ENCODE measurements at places on chromosomes 4 and X. TPM values are rescaled to one million over a fixed set of nuclear protein-coding genes. Genes with fewer than 3 reads are reported as not detected.

PLXNB3 gene
- total RNA-seq = 3.9 TPM

PDGFC gene
- 2.3 TPM for total RNA-seq

SEPTIN6 gene
- 10.8 TPM for total RNA-seq

DCAF12L2 gene
- 0.06 TPM for total RNA-seq

PTPN13 gene
- total RNA-seq = 3.7 TPM

TTC29 gene
- total RNA-seq = not detected

HAUS7 gene
- total RNA-seq = 53.3 TPM

XAGE1A gene
- 25.2 TPM for total RNA-seq

DUX4 gene
- total RNA-seq = not detected

TMSB15C gene
- 0.13 TPM for total RNA-seq

GPR78 gene
- not detected for total RNA-seq

HSFX2 gene
- total RNA-seq = 0.18 TPM

ATP2B3 gene
- 0.10 TPM for total RNA-seq

SYNPO2 gene
- 0.56 TPM for total RNA-seq

ADGRL3 gene
- total RNA-seq = 0.06 TPM

FGFBP2 gene
- total RNA-seq = 0.37 TPM

GYG2 gene
- 4.5 TPM for total RNA-seq

MAGEC1 gene
- 0.05 TPM for total RNA-seq

TEX13B gene
- not detected for total RNA-seq

HMX1 gene
- total RNA-seq = 0.10 TPM

OTC gene
- not detected for total RNA-seq

PWWP3B gene
- 0.01 TPM for total RNA-seq

SHOX gene
- total RNA-seq = 0.02 TPM

TNIP3 gene
- 0.19 TPM for total RNA-seq

AMBN gene
- not detected for total RNA-seq

PLAC8 gene
- 1.2 TPM for total RNA-seq

GLOD5 gene
- not detected for total RNA-seq

EFNB1 gene
- 10.4 TPM for total RNA-seq

ASB12 gene
- not detected for total RNA-seq

MAGEB18 gene
- total RNA-seq = not detected

TMEM31 gene
- total RNA-seq = not detected

Data from A549 treated with AZD2906 at 1 μM for 4 hours (cell line).